ENCODE measurements at places on chromosomes 16 and 17.

GRCh38 chr16:1991135-1991551 lies 1.4 kb downstream of the SYNGR3 start:
- peaks cover 6% of the 10 kb centered on the region for H3K36me3 ChIP-seq
- DNase-seq: no peak
- peak overlapping the region; percentile 60 for H3K4me3 ChIP-seq
- no peaks in the 10 kb centered on the region for H3K27me3 ChIP-seq
- H3K4me1 ChIP-seq: peaks cover 57% of the 10 kb centered on the region
- H3K27ac ChIP-seq: no peak overlapping the region

DNA sequence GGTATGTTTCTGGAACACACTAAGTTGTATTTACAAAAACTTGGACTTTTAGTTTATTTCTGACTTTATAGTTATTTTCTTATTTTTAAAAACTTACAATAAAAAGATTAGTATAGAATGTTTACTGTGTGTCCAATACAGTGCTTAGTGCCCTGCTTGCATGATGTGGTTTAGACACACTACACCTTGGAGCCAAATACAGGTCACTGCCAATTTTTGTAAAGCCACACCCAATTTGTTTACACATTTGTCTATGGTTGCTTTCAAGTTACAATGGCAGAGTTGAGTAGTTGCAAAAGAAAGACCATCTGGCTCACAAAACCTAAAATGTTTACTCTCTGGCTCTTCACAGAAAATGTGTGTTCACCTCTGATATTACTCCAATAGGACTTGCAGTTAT lies 807.1 kb downstream of the KCNJ2 start:
- no peaks in the 10 kb centered on the region for H3K4me1 ChIP-seq
- H3K27me3 ChIP-seq: no peaks in the 10 kb centered on the region
- no peak overlapping the region for H3K27ac ChIP-seq
- no peaks in the 10 kb centered on the region for H3K36me3 ChIP-seq
- no peak overlapping the region for H3K4me3 ChIP-seq
- DNase-seq: no peak

- DNase-seq: no peak
- no peak overlapping the region for H3K4me3 ChIP-seq
- H3K27me3 ChIP-seq: no peaks in the 10 kb centered on the region
- H3K27ac ChIP-seq: peak overlapping the region; percentile 63
Observed at GRCh38 chr16:14496786-14497185, 133.3 kb downstream of the PARN start.

GRCh38 chr17:29138184-29138955 lies 41.8 kb downstream of the MYO18A start:
- no peak for DNase-seq
- H3K4me3 ChIP-seq: no peak overlapping the region
- no peaks in the 10 kb centered on the region for H3K27me3 ChIP-seq
- H3K27ac ChIP-seq: no peak overlapping the region

Measured in HepG2 (cell line).